ENCODE measurements at places on chromosomes 12 and 14.

- DNase-seq, result no peak
Observed at GRCh38 chr12:116604951-116605641, 45.9 kb downstream of the MAP1LC3B2 start.

- DNase-seq, result no peak
Observed at GRCh38 chr12:62878211-62878610, 56.7 kb downstream of the PPM1H start.

- no peak for DNase-seq
Observed at GRCh38 chr12:116861320-116861719, 19.9 kb downstream of the HRK start.

DNA sequence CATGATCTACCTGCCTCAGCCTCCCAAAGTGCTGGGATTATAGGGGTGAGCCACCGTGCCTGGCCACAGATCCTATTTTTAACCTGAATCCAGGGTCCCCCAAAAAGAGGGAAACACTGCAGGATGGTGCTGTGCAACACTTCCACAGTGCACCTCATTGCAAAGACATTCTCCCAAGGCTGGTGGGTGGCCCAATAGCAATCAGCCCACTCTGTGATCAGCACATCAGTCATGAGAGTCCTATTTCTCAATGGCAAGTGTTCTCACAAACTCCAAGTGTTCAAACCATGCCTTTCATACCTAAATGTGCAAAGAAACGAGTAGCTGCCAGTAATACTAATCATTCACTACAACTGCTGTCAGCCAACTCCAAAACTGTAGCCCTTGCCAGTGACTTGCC is 612.9 kb downstream of the CCER1 start:
- no peak for DNase-seq

DNA sequence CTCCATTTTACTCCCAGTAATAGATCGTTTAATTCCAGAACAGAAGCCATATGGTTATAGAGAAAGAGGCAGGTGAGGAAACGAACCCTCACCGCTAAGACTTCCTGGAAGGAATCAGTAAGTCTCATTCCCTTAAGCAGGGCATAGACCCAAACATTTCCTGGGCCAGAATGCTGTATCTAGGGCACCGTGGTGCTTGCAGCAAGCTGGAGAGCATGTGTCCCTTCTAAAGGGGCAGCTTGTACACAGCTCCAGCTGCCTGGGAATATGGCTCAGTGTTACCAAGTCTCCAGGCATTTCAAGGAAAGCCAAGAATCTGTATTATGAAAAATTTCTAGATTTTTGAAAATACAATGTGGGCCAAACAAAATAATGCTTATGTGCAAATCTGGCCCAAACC is 73.4 kb downstream of the PPM1H start:
- DNase-seq, result no peak

Data from activated CD8-positive, alpha-beta memory T cell treated with anti-CD3 and anti-CD28 coated beads for 1 hour (primary cell).